ENCODE measurements at places on chromosomes 13 and 19.

DNA sequence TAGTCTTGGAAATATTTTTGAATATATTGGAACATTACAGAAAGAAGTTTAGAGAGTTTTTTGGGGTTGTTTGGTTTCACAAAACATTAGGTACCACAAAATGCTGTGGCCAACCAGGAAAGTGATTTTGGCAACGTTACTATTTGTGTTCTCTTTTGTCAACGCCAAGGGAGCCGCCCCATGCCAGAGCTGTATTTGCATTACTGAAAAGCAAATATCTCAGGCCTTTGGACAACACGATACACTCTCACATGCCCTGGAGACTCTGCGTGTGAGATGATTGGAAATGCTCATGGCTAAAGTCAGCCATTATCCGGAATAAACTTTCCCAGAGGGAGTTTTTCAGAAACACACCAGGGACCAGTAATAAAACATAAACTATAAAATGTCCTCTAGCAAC, 324.6 kb downstream of the SHISA2 start:
- DNase-seq: no peak

- no peak for DNase-seq
These were observed 10.3 kb upstream of the MEDAG start for GRCh38 chr13:30895773-30896172.

DNA sequence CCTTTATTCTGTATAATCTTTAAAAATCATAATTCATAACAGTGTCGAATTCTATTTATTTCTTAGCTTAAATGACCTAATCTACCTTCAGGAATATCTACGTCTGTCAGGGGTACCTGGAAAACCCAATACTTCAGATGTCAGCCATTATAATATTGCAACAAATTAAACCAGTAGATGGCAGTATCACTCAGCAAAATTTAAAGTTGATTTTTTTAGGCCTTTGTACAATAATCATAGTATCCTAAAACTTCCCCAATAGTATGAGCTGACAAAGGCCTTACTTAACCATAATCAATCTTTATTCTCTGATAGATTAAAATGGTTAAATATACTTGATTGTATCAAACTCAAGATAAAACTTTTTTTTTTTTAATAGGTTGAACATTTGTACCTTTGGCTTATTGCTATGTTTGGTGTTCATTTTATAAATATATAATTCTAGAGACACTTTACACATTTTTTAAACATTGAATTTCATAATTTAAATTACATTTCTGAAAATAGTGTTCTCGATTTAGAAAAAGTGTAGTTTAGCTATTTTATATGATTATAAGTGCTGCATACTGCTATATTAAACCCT, 830.2 kb upstream of the SPRY2 start:
- DNase-seq: no peak

- no peak for DNase-seq
These were observed 9.7 kb upstream of the ARHGAP45 start for GRCh38 chr19:1057176-1057855.

DNA sequence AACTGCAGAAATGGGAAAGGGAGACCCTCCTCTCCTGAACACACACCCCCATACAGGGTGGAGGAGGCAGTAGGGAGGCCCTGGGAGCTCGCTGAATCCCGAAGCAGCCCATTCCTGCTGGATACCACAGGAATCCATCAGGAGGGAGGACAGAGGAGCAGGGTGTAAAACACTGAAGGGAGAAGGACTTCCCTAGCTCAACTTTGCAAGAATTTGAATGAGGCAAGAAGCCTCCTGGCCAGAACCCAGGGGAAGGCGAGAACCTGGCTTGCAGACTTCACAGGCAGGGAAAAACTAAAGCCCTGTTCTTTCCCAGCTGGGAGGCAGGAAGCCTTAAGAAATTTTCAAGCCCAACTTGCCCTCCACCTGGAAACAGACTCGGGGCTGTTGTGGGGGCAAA, 43.5 kb downstream of the ZNF91 start:
- DNase-seq: no peak

DNA sequence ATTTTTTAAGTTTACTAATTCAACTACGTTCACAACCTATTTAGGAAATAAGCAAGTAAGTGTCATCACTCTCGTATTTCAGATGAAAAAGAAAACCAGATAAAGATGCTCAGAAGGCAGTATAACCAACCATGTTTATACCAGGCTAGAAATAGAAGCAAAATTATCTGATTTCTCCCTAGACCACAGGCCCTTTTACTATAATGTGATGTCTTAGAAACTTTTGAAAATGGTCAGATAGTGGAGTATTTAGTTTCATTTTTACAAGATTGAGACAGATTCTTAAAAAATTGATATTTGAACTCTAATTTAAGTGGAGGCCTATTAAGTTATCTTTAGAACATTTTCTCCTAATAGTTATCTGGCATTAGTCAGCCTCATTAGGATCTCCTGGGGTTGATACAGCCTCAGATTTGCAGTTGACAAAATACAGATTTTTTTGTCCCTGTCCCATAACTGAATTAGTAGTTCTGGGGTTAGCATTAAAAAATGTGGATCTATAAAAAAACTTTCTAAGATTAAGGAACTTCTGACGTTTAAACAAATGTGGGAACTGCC, 818.7 kb upstream of the PCDH9 start:
- DNase-seq: no peak

GRCh38 chr19:35509018-35509652, 4.3 kb downstream of the DMKN start:
- no peak for DNase-seq

DNA sequence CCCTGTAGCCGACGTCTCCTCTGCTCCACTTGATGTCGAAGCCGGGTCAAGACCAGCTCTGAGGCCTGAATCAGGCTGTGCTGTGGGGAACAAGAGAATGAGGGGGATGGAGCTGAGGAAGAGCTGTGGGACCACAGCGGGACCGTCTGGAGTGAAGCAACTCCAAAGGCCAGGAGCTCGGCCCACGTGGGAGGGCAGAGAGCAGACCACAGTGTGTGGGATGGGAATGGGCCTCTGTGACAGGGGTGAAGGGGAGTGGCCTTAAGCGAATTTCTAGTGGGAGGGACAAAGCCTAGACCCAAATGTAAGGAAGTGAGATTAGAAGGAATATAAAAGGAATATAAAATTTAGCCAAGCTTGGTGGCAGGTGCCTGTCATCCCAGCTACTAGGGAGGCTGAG, 3.8 kb upstream of the SLC8A2 start:
- no peak for DNase-seq

DNA sequence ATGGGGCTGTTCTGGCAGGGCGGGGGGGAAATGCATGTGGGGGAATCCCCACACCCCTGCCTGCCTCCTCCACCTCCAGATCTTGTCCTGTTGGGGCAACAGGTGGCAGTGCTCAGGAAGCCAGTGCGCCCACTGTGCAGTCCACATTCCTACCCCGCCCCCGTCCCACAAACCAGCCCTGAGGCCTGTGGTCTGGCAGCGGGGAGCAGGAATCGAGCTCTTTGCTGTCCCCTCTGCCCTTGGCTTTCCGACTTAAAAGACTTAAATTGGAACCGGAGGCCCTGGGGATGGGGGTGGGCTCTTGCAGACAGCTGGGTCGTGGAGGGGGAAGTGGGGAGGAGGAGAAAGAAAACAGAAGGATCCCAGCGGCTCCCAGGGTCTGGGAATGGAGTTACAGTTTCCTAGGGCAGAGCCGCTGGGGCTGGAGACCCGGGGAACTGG, 4.3 kb downstream of the NANOS3 start:
- no peak for DNase-seq

DNA sequence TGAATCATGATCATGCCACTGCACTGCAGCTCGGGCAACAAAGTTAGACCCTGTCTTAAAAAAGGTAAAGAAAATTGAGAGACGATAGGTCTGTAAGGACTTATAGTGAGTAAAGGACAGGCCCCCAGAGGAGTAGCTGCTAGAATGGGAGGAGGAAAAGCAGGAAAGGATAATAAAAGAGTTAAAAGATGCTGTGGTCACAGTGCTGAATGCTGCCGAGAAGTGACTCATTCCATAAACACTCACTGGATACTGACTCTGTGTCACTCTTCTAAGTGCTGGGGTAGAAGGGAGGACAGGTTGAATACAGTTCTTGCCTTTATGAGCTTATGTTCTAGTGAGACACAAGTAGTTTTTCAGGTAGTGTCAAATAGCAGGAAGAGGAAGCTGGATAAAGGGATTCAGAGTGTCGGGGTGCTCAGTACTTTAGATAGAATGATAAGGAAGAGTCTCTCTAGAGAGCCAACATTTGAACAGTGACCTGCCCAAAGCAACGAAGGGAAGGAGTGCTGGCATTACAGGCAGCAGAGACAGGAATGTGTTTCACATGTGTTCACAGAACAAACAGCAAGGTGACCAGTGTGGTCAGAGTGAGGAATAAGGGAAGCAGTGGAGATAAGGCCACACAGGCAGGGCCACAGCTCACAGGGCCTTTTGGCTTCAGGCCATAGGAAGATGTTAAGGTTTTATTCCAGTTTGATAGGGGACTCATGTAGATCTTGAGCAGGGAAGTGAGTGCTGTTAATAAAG, 1240.5 kb downstream of the UQCRFS1 start:
- DNase-seq: no peak

- no peak for DNase-seq
These were observed 91.5 kb upstream of the MCF2L start for GRCh38 chr13:112877539-112877938.

DNA sequence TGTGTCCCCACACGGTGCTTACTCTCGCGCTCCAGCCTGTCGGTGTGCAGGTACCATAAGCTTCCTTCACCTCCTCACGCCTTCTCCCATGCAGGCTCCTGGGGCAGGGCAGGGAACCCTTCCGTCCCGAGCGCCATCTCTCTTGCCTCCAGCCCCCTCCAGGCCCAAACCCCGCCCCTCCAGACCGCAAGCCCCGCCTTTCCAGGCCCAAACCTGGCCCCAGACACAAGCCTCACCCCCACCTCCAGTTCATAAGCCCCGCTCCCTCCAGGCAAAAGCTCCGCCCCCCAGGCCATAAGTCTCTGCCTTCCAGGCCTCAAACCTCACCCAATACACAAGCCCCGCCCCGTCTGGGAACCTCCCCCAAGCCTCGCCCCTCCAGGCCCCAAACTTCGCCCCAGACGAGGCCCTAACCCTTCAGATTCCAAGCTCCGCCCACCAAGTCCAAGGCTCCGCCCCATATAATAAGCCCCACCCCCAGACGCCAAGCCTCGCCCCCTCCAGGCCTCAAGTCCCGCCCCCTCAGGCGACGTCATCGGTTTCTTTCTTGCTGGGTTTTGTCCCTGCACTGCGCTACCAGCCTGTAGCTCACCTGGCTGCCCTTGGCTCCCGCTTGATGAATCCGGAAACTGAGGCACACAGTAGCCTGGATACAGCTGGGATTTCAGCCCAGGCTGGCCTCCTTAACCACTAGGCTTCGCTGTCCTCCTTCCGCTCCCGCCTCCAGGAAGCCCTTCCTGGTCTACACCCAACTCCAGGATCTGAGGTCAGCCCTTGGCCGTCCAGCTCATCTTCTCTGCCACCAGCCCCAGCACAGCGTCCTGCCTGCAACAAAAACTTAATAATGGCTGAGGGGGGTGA, 16.1 kb downstream of the MKNK2 start:
- DNase-seq: no peak

DNA sequence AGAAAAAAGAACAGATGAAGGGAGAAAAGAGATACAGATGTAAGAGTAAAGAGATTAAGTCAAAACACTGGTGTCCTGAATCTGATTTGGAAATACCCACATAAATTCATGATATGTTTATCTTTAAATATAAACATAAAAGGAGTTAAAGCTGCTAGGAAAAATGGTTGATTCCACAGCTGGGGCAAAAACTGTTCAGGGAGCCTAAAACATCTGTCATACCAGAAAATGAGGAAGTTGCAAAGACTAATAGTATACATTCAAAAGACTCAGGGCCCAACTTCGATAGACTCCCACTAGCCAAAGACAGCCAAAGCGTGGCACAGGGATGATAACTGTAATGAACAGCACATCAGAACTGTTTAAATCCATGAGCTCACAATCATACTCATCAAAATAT, 62.0 kb downstream of the ABCC4 start:
- no peak for DNase-seq

DNA sequence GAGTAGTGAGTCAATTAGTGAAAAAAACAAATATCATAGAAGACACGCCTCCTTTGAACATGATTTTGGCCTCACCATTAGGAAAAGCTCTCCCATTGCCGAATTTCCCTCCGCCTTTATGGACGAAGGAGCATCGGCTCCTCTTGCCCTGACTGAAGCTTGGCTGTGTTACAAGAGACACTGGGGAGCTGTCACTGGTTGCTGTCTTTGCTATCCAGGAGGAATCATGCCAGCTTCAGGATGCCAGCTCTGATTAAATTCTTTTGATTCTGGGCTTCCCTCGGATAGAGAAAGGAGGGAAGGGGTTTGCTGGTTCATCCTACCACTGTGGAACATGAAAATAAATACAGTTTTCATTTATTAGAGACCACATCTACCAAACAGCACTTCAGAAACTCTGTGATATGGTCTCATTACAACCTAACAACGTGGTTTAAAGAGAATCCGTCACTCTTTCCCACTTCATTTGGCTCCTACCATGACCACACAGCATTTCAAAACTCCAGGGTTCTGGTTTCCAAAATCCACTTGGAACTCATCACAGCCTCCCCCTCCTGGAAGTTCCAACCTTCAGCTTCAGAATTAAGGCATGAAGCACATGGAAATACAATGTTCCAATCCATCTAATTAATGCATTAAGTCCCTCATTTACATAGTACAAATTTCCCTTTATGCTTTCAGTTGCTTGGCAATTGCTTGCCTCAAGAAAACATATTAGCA, 446.0 kb downstream of the EFNB2 start:
- DNase-seq: no peak

DNA sequence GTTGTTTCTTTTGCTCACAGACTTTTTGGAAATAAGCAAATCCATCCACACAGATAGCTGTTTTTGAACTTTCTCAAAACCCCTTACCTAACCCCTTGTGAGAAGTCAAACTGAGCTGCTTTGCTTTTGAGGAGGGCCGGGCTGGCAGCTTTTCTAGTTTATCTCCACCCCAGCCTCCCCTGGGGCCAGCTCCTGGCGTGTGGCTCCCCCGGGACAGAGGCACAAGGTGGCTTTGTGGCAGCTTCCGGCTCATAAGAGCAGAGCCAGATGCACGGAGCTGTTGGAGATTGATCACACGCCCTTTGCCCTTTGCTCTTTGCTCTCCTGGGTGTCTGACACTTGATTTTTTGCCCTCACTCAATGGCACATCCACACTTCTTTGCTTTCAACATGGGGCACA, 24.9 kb upstream of the RNF113B start:
- no peak for DNase-seq

GRCh38 chr13:93847162-93847561, 620.6 kb downstream of the GPC6 start:
- no peak for DNase-seq

GRCh38 chr19:35528218-35529038, at the start of gene SBSN:
Gene SBSN, minus strand, starts transcription at chr19:35528311. Its CDS starts 30 bp downstream, at chr19:35528281.
- DNase-seq: no peak

DNA sequence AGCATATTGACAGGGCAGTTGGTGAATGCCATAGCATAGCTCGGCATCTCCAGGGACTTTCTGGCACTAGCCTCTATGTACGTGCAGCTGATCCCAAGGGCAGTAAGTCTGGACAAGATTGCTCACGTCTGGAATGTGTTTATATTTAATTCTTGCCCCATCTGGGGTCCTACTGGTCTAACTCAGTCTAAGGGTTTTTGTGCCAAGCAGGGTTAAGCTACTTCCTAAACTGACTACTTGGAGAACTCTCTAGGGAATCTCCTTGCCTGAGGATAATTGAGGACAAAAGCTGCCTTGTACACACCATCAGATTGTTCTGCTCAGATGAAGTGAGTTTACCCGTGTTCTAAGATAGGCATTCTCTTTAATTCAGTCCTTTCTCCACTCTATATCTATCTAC, 358.1 kb downstream of the MYO16 start:
- no peak for DNase-seq

- no peak for DNase-seq
These were observed 11.7 kb downstream of the PLD3 start for GRCh38 chr19:40360020-40360707.

GRCh38 chr19:19774354-19775033, 41.6 kb upstream of the ZNF14 start:
- no peak for DNase-seq
